ENCODE measurements at places on chromosomes 6 and 20. TPM values are rescaled to one million over a fixed set of nuclear protein-coding genes. Genes with fewer than 3 reads are reported as not detected.

The CENPQ gene
- total RNA-seq, result 3.7 TPM

The TRIM31 gene
- total RNA-seq, result 0.11 TPM

The RFX6 gene
- not detected for total RNA-seq

The SEMG1 gene
- not detected for total RNA-seq

The BTN1A1 gene
- total RNA-seq, result not detected

The SLC17A1 gene
- total RNA-seq, result not detected

The WFDC10B gene
- total RNA-seq, result not detected
